Stimulated activated CD4-positive, alpha-beta T cell treated with anti-CD3 and anti-CD28 coated beads, TNF-alpha, amount 100 ng/mL, for 24 hours (primary cell): ENCODE measurements at places on chromosomes 5 and 9.

- DNase-seq = no peak
Observed at GRCh38 chr9:16044579-16044881, 491.7 kb downstream of the CCDC171 start.

DNA sequence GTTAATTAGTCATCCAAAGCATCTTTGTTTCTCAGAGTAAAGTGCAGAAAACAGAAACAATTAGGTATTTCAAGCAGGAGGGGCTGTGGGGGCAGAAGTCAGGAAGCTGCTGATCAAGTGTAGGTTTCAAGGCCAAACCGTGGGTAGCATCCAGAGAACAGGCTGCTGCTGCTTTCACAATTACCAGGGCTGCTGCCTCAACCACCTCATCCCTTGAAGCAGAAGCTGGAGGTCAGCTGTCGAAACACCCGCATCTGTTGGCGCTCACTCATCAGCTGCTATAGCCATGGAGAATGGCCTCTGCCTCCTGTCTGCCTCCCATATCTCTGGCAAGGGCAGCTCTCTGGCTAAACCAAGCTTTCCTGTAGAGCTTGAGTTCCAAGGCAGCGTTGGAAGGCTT is 122.9 kb upstream of the OSMR start:
- no peak for DNase-seq

GRCh38 chr5:75337366-75338021 is 474 bp downstream of the HMGCR start:
- peak; percentile 16 for DNase-seq

- no peak for DNase-seq
Observed at GRCh38 chr5:158747816-158748432, 351.8 kb downstream of the EBF1 start.

DNA sequence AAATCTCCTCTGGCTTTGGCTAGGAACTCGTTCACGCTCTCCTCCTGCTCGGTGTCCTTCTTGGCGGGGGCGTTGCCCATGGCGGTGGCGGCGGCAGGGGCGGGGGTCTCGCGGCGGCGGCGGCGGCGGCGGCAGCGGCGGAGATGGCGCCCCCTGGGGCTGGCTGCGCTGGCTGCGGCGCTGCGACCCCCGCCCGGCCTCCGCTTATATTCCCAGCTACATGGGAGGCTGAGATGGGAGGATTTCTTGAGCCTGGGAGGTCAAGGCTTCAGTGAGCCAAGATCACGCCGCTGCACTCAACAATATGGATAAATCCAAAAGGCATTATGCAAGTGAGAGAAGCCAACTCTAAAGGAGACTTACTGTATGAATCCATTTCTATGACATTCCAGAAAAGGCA is at the start of gene PRKACG:
Gene PRKACG, minus strand, starts transcription at position 101 of the 400 bp plus-strand sequence. Its CDS starts 21 bp downstream, at position 80.
- no peak for DNase-seq

- no peak for DNase-seq
Observed at GRCh38 chr5:112366987-112367386, 52.1 kb downstream of the EPB41L4A start.

- DNase-seq = no peak
Observed at GRCh38 chr5:154652746-154653417, 102.3 kb upstream of the LARP1 start.

DNA sequence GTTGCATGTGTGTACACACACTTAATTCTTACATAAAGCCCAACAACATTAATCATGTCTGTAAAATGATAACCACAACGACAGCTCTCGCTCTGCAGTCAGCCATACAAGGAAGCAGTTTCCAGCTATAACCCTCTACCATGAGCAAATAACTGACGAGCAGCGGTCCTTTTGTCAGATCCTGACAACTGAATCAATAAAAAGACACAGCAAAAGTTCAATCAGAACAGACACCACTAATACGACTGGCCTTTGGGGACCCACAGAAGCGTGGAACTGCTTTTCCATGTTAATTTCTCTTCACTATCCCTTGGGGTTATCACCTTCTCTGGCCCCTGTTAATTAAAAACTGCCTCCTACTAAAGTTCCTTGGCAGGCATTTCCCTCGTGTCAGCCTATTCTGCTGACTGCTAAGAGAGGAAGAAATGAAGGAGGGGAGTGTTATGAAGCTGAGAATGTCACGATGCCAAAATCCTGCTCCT is 722.8 kb upstream of the GRAMD2B start:
- no peak for DNase-seq

GRCh38 chr9:105401651-105402050 is 46.2 kb upstream of the FSD1L start:
- no peak for DNase-seq

- no peak for DNase-seq
Observed at GRCh38 chr9:132006677-132007370, 72.8 kb downstream of the MED27 start.

- DNase-seq = no peak
Observed at GRCh38 chr9:116653348-116654058, 33.6 kb upstream of the TRIM32 start.

- DNase-seq = no peak
Observed at GRCh38 chr5:150057052-150057451, 29.3 kb downstream of the CSF1R start.

DNA sequence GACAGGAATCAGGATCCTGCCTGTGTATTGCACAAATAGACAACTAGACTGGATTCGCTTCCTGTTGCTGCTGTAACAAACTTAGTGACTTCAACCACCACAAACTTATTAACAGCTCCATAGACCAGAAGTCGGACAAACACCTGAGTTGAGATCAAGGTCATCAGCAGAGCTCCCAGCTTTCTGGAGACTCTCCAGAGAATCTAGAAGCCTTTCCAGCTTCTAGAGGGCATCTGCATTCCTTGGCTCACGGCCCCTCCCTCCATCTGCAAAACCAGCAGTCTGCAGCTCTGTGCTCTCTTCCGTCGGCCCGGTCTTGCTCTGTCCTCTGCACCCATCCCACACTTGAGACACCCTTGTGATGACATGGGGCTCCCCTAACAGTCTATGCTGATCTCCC is 99.1 kb downstream of the KCNT1 start:
- no peak for DNase-seq

- DNase-seq = no peak
Observed at GRCh38 chr5:67050125-67050524, 146.5 kb downstream of the CD180 start.

GRCh38 chr9:96856363-96857286 is 2.3 kb upstream of the ZNF782 start:
- DNase-seq = peak; percentile 66

DNA sequence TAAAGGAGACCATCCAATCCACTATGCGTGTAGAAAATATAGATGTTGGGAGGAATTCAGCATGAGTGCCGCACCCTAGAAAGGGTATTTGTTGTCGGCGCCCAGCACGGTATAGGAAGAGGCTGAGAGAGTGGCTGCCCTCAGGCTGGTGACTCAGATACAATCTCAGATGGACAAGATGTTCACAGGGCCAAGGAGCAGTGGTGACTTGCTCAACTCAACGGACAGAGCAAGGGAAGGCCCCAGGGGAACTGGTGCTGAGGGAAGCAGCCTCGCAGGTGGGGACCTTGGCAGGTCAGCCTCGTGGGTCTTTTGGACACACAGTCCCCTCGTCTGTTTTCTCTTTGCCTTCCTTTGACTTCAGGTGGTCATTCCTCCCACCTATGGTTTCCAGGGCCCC is 28.0 kb upstream of the IRX2 start:
- no peak for DNase-seq

DNA sequence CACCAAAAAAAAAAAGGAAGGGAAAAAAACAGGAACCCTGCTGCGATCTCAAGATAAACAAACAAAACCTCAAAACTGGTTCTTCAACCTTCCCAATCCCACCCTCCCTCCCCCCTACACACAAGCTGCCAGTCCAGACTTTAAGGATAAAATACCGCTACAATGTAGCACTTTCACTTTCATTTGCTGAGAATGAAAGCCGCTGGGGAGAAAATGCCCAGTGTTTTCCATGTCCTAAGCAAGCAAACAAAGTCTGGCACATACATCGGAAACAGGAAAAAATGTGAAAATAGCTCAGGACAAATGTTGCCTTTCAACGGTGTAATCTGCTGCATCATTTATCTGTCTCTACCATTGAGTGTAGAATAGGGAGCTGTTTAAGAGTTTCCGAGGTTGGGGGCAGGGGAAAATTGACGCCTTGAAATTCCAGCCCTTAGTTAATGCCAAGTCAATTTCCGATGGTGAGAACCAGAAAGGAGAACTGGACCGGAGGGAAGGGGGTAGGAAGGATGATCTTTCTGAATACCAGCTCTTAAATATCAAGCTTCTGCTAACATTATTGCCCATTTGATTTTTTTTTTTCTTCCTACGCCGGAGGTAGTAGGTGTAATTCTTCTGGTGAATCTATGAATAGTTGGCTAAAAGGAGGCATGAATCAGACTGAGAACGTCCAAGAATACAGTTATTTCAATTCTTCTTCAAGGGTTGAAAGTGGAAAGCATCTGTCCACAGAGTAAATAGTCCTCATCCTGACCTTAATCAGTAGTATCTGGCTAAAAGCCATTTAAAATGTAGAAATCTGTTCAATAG is 1.2 kb upstream of the ADAMTS6 start:
- no peak for DNase-seq

DNA sequence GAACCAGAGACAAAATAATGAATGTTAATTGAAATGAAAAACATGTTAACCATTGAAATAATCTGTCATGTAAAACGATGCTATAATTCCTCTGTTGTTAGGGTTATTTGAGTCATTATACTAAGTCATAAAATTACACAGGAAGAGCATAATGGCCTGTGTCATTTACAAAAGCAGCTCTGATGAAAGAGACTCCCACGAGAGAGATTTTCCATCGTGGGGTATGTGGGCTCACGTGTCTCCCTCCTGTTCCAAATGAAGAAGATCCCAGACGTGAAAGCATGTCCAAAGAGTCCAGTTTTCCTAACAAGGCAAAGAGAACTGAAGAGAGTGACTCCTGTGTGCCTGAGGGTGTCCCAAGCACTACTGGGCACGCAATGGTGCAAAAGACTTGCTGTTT is 379.8 kb downstream of the SPOCK1 start:
- no peak for DNase-seq

GRCh38 chr9:107547772-107548297 is 58.3 kb upstream of the KLF4 start:
- no peak for DNase-seq

DNA sequence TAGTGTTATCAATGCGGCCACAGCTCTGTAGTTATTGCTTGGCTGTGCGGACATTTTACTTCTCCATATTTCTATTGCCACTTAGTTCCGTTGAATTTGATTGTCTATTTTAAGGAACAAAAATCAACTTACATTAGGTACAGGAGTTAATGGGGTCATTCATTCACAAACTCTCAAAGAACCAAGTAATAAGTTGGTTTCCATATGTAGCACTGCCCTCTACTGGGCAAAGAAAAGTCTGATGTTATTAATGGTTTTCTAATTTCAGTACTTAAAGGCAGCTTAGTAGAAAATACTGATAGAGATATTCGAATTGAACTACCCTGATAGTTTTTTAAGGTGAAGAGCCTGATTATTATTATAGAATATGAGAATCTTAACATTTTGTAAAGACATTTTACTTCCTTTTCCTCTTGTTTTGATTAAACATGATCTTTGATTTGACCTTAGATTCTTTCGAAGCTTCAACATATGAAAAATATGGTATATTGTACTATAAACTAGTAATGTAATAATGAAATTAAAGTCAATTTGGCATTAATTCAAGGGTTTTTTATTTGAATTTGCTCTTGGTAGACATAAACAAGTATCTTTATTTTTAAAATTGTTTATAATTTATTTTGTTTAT is 119.5 kb upstream of the CTNND2 start:
- no peak for DNase-seq

DNA sequence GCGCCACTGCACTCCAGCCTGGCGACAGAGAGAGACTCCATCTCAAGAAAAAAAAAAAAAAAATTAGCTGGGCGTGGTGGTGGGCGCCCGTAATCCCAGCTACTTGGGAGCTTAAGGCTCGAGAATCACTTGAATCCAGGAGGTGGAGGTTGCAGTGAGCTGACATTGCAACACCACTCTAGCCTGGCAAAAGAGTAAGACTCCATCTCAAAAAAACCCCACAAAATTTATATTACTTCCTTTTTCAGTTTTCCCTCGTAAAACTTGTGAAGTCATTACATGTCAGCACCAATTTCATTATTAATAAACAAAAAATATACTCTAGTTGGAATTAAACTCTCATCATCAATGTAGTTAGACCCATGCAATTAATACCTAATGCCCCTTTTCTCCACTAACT is 43.9 kb downstream of the SHLD3 start:
- DNase-seq = no peak

DNA sequence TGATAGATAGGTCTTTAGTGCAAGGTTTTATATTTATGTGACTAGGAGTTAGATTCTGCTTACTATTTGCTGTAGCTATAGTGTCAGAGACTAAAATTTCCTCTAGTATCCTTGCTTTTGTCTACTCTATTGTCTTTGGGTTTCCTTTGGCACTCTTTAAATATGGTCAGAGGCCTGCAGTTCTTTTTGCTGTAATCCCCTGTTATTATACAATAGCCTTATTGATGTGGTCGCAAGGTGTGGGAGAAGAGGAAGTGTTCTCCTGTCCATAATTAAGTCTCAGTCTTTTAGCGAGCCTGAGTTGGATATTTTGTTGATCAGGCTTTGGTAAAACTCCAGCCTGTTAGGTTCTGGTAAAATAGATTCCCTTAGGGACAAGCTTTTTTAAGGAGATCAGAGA is 34.9 kb downstream of the LURAP1L start:
- no peak for DNase-seq

- DNase-seq = no peak
Observed at GRCh38 chr5:159969966-159970365, 39.0 kb upstream of the TTC1 start.

DNA sequence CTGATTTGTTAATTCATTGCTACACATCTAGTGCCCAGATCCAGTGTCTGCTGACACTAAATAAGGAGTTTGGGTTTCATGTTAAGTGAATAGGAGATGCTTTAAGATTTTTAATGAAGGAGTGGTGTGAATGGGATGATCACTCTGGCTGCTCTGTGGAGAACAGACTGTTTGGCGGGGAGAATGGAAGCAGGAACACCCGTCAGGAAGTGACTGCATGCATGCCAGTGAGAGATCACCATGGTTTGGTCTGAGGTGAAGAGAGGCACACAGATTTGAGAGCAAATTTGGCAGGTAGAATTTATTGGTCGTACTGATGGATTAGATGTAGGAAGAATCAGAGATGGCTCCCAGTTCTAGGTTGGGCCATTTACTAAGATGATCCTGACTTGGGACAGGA is 19.8 kb downstream of the ATP6V0E1 start:
- no peak for DNase-seq

DNA sequence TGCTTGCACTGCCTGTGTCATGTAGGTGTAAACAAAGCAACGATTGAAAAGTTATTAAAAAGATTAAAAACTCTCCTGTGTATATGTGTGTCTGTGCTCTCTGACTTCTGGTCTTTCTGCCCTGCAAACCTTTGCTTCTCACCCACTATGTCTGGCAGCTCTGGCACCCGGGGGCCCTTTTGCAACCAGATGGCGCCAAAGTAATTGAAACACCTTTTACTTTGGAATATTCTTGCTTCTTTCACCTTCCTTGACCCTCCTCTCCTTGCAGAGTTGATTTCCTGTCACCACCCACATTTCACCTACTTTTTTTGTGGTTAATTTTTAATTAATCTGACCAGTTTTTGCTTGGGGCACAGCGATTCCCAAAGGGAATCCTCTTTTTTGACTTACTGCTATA is 275.5 kb downstream of the ARHGEF28 start:
- DNase-seq = no peak

- no peak for DNase-seq
Observed at GRCh38 chr9:98161851-98162250, 30.6 kb downstream of the CORO2A start.
